Stimulated activated CD8-positive, alpha-beta memory T cell treated with anti-CD3 and anti-CD28 coated beads, Interleukin-4, amount 100 ng/mL, for 1 hour (primary cell): ENCODE measurements at places on chromosomes 1 and 21.

DNA sequence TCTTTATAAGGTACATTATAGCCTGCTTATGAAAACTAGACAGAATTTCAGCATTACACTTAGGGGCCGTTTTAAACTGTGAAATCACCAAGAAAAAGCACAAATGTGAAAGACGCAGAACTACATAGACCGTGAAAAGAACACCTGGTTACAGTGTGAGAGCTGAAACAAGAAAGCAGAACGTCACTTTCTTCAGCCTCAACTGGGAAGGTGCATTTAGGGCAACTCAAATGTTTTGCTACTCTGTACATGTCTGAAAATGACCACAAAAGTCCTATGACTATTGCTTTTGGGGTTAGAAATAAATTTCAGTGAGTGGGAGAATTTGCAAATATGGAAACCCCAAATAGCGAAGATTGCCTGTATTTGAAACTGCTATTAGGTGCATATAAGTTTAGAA lies 268.7 kb downstream of the OLFM3 start:
- no peak for DNase-seq

DNA sequence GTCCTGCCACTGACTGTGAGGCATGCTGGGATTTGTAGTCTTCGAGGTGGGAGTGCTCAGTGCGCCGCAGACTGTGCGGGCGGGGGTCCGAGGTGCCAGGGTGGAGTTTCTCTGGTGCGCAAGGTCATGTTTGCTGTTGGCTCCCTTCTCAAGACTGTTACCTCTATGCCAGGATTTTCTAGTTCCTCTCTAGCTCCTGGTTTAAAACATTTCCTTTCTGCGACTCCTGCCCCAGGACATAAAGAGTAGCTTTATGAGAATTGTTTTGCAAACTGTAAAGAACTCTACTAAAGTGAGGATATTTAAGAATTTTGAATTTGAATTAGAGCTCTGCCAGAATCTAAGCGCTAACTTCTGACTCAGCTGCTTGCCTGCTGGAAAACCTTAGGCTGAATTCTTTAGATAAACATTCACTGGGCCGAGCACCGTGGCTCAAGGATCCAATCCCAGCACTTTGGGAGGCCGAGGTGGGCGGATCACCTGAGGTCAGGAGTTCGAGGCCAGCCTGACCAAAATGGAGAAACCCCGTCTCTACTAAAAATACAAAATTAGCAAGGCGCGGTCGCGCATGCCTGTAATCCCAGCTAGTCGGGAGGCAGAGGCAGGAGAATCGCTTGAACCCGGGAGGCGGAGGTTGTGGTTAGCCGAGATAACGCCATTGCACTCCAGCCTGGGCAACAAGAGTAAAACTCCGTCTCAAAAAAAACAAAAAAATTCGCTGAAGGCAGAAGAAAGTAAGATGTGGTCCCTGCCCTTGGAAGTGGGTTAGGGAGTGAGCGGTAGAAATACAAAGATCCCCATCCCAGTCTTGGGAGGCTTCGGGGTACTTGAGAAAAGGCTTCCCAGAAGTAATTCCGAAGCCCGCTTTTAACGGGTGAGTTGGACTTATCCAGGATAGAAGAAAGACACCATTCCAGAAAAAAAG lies 992 bp upstream of the USP48 start:
- no peak for DNase-seq

DNA sequence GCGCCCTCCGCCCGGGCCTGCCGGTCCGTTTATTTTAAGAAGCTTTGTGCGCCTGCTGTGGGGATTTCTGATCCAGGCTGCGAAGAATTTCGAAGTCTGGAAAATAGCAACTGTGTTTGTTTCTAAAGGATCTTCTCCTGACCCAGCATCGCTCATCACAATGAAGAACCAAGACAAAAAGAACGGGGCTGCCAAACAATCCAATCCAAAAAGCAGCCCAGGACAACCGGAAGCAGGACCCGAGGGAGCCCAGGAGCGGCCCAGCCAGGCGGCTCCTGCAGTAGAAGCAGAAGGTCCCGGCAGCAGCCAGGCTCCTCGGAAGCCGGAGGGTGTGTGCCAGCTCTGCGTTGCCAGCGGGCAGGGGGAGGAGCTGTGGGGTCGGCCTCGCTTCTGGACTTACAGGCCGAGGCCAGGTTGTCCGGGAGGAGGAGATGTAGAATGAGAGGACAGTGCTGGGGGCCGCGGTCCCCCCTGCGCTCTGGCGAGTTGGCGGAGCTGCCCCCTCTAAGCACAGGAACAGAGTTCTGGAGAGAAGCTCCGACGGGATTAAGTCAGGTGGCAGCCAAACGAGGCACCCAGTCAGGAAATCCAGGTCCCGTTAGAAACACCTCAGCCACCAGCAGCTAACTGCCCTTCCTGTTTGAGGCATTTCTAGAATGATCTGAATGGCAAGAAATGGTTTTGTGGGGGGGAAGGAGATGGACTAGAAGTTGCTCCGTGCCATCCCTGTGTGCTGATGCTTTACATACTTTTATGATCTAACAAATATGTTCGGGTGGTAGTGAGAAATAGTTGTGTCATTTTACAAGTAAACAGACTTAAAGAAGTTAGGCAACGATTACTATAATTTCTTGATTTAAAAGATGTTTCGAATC lies 948 bp downstream of the TXLNA start:
- DNase-seq = no peak

DNA sequence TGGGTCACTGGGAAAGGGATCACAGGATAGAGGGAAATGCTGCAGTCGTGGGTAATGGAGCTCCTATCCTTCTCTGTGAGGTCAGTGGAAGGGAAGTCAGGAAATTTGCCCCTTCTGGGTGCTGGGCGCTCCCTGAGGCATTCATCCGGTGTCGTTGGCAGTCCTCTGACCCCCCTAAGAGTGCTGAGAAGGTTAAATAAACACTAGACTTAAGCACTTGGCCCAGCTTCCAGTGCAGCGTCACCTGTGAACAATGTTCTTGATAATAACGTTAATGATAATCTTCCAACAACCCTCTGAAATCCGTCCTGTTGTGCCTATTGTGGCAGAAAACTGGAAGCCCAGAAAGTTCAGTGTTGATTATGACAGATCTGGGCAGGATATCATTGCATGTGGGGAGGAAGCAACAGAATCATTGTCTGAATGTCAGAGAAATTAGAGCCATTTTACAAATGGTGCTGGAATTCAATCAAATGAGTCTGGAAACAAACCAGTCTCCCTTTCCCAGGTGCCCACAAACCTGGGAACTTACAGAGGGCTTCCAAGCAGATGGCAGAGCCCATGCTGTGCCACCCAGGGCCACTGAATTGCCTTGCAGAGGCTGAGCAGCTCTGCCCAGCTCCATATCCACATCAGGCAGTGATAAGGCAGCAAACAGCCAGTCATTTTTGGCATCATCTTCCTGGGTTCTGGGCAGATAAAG lies 216.8 kb downstream of the KAZN start:
- no peak for DNase-seq

- no peak for DNase-seq
Measured at GRCh38 chr21:31275901-31276300, 68.2 kb downstream of the TIAM1 start.

GRCh38 chr1:208631506-208631905 lies 387.3 kb upstream of the PLXNA2 start:
- no peak for DNase-seq

GRCh38 chr1:171081314-171081753 lies 9.4 kb upstream of the FMO3 start:
- DNase-seq = no peak

- DNase-seq = no peak
Measured at GRCh38 chr1:172451002-172451443, 7.2 kb upstream of the PIGC start.

GRCh38 chr1:80896781-80897356 lies 903.9 kb upstream of the ADGRL2 start:
- no peak for DNase-seq

- no peak for DNase-seq
Measured at GRCh38 chr1:7234471-7234755, 449.2 kb downstream of the CAMTA1 start.

DNA sequence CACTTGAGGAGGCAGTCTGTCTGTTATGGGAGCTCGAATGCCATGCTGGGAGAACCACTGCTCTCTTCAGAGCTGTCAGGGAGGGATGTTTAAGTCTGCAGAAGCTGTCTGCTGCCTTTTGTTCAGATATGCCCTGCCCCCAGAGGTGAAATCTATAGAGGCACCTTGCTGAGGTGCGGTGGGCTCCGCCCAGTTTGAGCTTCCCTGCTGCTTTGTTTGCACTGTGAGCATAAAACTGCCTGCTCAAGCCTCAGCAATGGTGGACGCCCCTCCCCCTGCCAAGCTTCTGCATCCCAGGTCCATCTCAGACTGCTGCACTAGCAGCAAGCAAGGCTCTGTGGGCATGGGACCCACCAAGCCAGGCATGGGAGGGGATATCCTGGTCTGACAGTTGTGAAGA lies 247.5 kb downstream of the LMX1A start:
- no peak for DNase-seq

GRCh38 chr1:54409156-54410142 lies 3.3 kb upstream of the SSBP3 start:
- DNase-seq = no peak
